CD8-positive, alpha-beta memory T cell (primary cell): ENCODE measurements at places on chromosomes 4 and X.

GRCh38 chr4:40990236-40990898 lies 224.0 kb downstream of the APBB2 start:
- no peak for DNase-seq

DNA sequence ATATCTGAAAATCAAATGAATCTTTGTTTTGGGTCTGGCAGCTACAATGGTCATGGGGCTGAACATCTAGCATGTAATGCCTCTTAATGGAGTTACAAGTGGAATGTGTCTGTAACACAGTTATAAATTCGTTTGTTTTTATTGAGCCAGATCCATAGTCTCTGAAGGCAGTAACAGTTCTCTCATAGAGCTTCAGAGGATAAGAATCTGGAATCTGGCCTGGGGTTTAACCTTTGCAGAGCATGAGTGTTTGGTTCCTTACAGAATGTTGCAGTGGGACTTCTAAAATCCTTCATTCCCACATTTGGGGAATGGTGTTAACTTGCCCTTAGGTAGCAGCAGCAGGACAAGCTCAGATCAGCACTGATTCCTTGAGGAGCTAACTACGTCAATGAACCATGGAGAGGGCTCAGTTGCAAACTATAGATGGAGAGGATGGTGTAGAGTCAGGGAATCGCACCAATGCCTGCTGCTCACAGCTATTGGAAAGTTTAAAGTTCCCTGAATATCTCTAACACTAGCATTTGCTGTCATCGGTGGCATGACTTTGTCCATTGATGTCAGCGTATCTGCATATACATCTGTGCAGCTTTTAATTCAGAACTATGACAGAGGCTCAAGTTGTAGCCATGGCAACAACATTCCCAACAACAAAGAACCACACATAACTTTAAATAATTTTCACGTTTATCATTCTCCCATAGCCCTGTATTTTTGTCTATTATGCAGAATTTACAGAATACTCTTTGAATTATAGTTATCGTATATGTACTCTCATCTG lies 72.2 kb downstream of the RASGEF1B start:
- DNase-seq, result no peak

DNA sequence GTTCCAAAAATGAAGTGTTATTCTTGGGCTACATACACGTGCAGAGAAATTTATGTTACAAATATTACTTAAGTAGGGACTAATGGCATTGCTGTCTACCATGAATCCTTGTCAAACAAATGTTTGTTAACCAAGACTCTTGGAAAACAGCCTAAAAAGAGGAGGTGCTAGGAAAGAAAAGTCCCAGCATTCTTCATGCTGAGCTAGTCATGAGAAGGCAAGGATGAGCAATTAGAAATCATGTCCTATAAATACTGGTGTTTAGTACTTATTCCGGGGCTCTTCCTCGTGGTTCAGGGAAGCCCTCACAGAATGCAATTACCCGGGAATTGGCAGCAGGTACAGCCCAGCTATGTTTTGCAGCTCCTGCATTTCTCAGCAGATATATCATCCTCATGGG lies 378.1 kb upstream of the FTHL17 start:
- no peak for DNase-seq

DNA sequence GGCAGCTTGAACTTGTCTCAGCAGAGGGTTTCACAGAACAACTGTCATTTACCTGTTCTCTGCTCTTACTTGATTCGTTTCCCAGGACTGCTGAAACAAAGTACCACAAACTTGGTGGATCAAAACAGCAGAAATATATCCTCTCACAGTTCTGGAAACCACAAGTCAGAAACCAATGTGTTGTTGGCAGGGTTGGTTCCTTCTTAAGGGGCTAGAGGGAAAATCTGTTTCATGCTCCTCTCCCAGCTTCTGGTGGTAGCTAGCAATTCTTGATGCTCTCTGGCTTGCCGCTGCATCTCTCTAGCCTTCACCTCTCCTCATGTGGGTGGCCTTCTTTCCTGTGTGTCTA lies 4.7 kb downstream of the TLR8 start:
- no peak for DNase-seq

GRCh38 chrX:14073556-14073955 lies 43.9 kb upstream of the GEMIN8 start:
- DNase-seq, result no peak

- no peak for DNase-seq
Measured at GRCh38 chr4:119939071-119939995, 127.3 kb downstream of the MAD2L1 start.

- no peak for DNase-seq
Measured at GRCh38 chr4:137267024-137267423, 265.3 kb downstream of the PCDH18 start.

GRCh38 chrX:63761639-63762038 lies 23.4 kb downstream of the ARHGEF9 start:
- DNase-seq, result no peak

DNA sequence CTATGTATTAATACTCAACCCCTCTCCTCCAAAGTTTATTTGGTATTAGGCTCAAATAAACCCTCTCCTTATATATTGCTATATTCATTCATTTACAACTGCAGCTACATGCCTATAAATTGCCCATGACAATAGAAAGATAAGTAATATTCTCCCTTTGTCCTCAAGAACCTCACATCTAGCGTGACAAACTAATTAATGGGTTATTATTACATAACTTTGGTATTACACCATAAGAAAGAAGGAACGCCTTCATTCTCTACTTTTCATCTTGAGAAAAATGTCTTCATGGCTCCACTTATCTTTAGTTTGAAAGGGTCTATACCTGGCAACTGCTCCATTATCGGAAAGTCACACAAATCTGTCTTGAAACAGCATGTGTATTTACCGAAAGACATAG lies 157.7 kb upstream of the RASGEF1B start:
- DNase-seq, result no peak

- no peak for DNase-seq
Measured at GRCh38 chr4:81620442-81620841, 148.7 kb upstream of the RASGEF1B start.

DNA sequence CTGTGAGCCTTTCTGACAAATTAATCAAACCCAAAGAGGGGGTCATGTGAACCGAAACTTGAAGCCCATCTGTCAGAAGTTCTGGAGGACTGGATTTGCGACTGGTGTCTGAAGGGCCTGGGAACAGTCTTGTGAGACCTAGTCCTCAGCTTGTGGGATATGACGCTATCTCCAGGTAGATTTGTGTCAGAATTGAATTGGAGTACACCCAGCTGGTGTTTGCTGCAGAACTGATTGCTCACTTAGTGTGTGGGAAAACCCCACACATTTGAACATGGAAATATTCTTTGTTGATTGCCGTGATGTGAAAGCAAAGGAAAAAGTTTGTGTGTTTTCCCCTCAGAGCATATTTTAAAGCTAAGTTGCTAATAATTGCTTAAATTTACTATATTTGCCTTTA lies 30.3 kb upstream of the TMSB15B start:
- DNase-seq, result no peak

DNA sequence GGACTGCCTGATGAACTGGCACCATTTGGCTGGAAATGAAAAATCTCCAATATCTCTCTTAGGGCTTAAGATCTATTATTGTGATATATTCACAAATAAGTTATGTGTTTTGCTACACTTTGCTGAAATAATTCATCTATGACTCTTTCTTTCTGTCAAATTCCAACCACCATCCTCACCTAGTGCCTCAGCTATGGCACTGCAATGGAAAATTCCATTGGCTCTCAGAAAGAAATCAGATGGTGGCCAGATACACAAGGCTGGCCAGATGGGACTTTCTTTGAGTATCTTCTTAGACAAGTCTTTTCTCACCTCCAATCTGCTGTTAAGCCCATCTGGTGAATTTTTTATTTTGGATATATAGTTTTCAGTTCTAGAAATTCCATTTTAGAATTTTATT lies 28.0 kb downstream of the NAT8L start:
- DNase-seq, result no peak

GRCh38 chr4:10093801-10094552 lies 22.6 kb downstream of the WDR1 start:
- DNase-seq, result no peak

GRCh38 chrX:137366018-137366633 lies 199.8 kb upstream of the ZIC3 start:
- DNase-seq, result no peak

- no peak for DNase-seq
Measured at GRCh38 chrX:152276277-152276676, 137.9 kb upstream of the MAGEA10 start.
